Aorta (tissue), 5 donors: ENCODE measurements at places on chromosomes 6 and 20. TPM values are rescaled to one million over a fixed set of nuclear protein-coding genes. Genes with fewer than 3 reads are reported as not detected.

OVOL2 gene
- polyA plus RNA-seq: 0.08 TPM

- peak; percentile 50 for DNase-seq
Measured at GRCh38 chr6:136822046-136822375, 381 bp upstream of the PEX7 start.

DNA sequence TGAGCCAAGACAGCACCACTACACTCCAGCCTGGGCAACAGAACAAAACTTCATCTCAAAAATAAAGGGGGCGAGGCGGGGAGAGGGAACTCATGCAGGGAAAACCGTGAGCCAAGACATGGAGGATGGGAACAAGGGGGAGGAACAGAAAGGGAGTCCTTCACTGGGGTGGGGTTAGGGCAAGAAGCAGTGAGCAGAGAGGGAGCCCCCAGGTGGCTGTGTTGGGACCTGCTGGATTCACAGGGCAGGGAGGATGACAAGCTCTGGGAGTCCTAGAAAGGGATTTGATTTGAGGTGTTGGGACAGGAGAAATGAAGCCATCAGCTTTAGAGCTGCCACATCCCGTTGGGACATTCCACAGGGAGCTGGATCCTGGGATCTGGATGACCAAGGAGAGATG is 90.6 kb upstream of the TOP1 start:
- DNase-seq: no peak

- no peak for DNase-seq
Measured at GRCh38 chr6:39088331-39088730, 26.7 kb downstream of the SAYSD1 start.

TRIM10 gene
- polyA plus RNA-seq: 0.13 TPM

DNA sequence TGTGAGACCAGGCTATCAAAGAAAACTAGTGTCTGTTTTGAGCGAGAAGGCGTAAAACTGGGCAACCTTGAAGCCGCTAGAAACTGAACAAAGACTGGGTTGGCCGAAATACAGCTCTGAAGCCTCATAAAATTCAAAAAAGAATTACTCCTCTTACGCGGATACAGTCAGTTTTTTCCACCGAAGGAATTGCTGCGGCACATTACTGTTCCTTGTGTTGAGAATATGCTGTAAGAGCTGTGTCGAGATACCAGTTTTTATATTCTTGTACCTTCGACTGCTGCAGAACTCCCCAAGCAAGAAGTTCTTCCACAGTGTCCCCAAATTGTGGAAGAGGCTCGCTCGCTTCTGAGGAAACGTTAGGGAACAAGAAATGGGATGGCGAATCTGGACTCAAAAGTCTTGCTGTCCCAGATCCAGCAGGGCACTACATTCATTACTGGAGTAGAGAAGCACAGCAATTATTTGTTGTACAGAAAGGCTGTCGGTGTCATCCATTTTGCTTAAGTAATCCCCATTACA is 523 bp upstream of the COX7A2 start:
- no peak for DNase-seq

DNA sequence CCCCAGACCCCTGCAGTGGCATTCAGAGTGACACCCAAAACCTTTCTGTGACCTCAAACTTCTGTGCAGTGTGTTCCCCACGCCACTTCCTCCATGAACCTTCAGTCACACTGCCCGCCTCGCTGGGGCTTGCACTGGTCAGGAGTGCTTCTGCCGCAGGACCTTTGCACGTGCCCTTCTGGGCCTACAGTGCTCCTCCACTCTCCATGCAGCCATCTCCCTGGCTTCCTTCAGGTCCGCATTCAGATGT is 27.1 kb downstream of the SYNJ2 start:
- peak; percentile 57 for DNase-seq

GRCh38 chr6:31190488-31190887 is 20.0 kb upstream of the POU5F1 start:
- DNase-seq: no peak

DNA sequence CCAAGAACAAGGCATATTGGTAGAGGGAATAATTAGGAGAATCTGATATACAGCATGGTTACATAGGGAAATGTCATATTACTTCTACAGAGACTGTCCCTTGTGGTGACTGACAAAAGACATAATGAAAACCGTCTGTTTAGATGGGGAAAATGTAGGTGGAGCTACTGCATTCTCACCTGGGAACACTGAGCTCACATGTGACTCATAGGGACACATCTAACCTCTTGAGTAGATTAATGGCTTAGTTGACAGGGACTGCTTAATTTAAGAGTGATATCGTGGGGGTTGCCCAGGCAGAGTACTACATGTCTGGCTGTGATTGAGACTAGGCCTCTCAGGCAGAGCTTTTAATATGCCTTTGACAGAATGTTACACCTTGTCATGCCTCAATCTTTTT is 235.3 kb upstream of the ZFP64 start:
- DNase-seq: no peak

DNA sequence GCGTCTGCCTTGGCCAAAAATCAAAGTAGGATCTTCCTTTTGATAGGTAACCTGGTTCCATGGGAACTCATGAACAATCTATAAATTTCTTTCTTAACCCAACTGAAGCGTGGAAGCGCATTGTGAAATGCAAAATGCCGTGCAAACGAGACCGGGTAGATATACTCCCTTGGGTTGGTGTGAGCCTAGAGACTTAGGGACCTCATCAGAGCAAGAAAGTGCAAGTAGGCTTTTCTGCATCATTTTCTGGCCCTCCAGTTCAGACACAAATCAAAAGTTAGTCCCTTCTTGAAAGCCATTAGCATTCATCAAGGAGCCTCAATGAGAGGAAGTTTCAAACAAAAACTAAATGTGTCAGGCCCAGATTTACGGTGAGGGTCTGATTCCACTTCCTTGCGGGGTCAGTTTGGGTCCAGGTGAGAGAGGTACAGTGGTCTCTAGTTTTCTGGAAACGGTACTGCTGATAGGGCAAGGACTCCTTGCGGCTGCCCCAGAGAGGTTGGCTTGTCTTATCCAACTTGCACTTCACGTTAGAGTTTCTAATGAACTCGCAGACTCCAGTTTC is 5.3 kb upstream of the ZNF184 start:
- DNase-seq: no peak

OPRM1 gene
- polyA plus RNA-seq: 0.08 TPM

GRCh38 chr6:105740946-105741645 is 338.2 kb upstream of the PREP start:
- DNase-seq: no peak

GRCh38 chr6:25007269-25007699 is 71.5 kb upstream of the RIPOR2 start:
- no peak for DNase-seq

DNA sequence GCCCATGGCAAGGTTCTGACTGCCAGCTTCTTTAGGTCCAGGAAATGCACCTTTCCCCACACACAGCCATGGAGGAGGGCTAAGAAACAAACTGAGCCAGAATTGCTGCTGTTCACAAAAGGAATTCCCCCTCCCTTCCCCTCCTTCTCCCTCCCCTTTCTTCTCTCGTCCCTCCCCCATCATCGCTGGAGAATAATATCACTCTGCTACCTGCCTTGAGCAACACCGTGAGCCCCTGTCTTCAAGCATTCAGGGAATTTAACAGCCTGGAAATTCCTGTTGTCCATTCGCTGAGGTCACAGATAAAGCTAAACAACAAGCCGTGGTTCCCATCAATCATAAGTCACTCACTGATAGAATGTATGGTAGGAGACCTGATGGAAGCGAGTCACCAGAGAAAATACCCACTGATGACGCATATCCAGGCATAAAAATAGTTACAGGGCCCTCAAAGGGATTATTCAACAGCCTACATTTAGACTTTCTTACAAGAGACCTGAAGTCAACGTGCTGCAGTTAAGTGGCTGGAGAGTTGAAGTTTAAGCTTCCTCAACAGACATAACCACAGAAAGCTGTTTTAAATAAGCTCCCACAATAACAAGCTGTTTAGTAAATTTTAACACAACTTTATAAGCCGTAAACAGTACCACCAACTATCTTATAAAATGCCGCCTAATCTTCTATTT is 59.7 kb downstream of the HIVEP2 start:
- DNase-seq: no peak

ANGPT4 gene
- 0.72 TPM for polyA plus RNA-seq

DNA sequence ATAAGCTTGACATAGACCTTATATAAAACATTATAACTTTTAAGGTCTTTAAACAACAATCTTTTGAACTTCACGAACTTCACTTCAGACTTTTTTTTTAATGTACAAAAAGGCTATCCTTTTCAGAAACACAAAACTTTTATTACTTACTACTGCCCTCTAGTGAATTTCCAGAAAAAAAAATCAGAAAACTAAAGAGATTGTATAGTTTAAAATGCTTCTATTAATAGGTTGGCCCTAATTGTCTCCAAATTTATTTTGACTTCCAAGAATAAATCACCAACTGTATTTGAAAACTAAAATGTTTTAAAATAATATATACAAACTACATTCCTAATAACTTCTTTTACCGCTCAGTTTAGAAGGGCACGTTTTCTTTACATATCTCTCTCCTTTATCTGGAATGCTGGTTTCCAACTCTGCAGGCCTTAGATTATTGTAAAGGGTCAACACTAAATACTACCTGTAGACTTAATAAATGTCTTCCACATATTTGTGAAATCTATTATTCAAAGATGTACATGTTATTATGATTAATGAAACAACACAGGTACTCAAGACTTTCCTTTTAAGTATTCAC is 66.8 kb downstream of the LMBRD1 start:
- no peak for DNase-seq

FGD2 gene
- polyA plus RNA-seq: 2.2 TPM

DNA sequence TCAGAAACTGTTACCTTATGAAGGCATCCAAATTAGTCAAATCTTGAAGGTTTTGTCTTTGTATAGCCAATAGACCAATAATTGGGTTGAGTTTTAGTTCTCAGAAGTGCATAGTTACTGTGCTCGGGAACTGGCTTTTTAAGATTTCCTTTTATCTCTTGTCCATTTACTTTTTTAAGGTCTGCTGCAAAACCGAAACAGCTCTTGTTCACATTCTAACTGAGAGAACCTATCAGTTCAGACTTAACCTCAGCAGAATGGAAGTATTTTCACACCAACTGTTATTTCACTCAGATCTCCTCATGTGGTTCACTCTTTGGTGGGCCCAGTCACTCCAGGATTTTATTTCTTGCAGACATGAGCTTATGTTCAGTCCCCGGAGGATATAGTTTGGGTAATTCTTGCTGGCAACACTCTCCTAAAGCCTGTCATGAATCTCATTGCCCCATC is 55.5 kb downstream of the TPBG start:
- no peak for DNase-seq

DEFB114 gene
- not detected for polyA plus RNA-seq
